ENCODE measurements at places on chromosomes 12 and 14.

- DNase-seq, result no peak
Observed at GRCh38 chr12:94326727-94327126, 132.9 kb downstream of the CEP83 start.

DNA sequence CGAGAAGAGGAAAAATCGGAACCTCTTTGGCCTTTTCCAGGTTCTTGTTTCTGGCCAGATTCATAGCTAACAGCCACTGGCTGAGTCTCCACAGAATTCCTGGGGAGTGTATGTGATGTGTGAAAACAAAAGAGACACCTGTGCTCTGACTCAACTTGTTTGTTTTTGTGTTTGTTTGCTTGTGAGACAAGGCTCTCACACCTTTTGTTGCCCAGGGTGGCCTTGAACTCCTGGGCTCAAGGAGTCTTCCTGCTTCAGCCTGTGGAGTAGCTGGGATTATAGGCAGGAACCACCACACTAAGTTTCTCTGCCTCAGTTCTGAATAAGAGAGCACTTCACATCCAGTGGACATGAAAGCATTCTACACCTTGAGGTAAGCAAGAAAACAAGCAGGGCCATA, 22.7 kb downstream of the MFAP5 start:
- no peak for DNase-seq

DNA sequence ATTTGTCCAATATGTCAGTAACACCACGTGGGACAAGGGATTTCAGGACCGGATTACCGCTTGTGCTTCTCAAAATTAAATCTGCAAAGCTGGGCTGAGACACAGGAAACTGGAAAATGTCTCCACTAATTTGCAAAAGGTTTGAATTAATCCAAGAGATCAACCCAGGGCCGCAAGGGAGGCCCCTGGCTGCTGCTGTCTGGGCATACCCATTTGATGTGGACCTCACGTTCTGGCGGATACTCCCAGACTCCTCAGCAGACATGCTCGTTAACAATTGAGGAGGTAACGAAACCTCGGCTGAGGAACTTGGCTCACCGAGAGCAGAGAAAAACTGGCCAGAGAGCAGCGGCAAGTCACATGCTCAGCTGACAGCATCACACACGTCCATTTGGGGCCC, 180.6 kb downstream of the SLC15A4 start:
- no peak for DNase-seq

GRCh38 chr12:9701380-9702154, 31.3 kb downstream of the CLECL1 start:
- no peak for DNase-seq

DNA sequence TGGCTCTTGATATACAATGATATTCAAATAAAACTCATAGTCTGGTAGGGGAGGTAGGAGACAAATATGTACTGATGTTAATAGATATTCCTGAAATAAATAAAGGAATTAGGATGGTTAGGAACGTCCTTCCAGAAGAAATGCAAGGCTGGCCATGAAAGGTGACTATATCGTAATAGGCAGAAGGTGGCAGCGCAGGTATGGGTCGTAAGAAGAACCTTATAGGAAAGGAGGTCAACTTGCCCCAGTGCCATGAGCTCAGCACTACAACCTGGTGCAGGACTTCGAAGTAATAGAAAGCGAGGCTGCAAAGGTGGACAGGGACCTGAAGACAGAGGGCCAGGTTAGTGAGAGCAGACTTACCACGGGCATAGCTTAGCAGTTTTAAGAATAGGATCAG, 55.3 kb upstream of the FGD4 start:
- DNase-seq, result no peak

DNA sequence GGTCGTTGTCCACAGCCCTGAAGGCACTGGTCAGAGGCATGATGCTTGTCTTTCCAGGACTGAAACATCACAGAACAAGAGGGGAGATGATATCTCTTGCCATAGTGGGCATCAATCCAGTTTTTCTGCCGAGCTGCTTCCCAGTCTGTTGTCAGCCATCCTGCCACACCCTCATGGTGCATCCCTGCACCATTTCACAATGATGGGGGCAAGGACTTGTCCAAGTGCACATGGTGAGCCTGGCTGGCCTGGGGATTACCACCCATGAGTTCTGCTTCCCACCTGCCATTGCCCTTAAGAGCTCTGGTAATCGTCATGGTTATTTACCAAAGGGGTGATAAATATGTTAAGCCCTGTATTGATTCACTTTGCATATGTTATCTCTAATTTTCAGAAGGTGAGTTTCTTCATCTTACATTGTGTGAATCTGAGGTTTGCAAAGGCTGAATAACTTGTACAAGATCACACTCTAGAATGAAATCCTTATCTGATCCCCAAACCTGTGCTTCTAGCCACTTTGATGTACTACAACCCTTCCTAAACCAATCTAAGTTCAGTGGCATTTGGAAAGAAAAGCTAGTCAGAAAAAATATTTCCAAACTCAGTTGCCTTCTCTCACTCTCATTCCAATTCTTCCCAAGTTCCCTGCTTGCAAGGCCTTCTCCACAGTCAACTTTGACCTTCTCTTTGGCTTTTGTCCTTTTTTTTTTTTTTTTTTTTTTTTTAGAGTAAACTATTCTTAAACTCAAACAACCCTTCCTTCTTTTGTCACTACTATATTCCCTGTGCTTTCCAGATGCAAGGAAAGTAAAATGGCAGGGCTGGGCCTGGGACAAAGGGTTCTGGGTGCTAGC, 2.3 kb downstream of the AVIL start:
- DNase-seq, result no peak

GRCh38 chr12:47838286-47838931, 18.7 kb upstream of the HDAC7 start:
- no peak for DNase-seq

GRCh38 chr14:70670992-70671651, 29.4 kb downstream of the TTC9 start:
- no peak for DNase-seq

DNA sequence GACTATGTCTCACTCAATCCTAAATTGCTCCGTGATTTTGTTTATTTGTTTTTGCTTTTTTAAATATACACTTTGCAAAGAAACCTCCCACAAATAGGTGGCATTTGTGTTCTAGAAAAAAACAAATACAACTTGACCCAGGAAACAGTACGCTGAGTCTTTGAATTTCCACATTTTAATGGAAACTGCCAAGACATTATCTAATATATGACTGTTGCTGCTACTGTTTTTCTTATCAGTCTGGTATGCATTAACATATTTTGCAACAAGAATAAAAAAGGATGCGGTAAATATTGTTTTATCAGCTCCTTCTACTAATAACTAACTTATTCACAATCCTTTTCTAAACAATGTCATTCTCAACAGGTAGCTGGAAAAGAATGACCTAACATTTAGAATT, 187.4 kb downstream of the LRIG3 start:
- DNase-seq, result no peak

DNA sequence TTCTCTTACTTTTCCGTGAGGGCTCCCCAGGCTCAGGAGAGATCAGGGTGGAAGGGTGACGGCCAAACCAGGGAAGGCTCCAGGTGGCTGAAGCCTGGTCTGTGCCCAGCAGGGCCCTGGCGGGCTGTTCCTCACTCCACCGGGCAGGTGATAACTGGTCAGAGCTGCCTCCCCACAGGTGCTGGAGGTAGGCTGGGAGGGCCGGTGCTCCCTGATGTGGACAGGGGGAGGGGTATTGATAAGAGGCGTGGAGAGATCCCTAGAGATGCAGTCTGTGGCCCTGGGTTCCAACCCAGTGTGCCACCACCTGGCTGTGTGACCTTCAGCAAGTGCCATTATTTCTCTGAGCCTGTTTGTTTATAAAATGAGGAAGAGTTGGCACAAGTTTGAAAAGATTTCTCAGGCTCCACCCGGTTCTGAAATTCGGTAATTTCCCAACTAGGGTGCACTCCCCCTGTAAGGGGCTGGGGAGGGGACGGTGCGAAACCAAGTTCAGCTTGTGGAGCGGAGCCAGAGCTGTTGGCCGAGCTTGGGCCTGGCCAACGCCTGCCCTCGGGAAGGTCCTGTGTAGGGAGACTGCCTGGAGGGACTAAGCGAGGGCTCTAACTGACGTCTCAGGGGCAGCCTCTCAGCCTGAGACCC, 1.0 kb upstream of the NR4A1 start:
- no peak for DNase-seq

DNA sequence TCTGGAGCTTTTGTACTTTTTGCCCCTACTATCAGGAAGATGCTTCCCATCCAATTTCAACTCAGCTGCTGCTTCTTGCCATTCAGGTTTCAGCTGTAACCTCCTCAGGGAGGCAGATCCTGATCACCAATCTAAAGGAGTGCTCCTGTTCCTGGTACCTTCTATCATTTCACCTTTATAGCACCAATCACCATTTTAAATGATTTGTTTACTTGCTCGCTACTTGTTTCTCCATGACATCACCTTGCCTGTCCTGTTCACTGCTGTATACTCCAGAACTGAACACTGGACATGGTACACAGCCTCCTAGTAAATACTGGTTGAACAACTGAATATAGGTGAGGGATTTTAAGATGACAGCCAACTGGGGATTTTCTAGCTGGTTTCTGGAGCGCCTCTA, 287.2 kb upstream of the DIO2 start:
- DNase-seq, result no peak

GRCh38 chr12:85831327-85831990, 4.8 kb downstream of the RASSF9 start:
- DNase-seq, result no peak

DNA sequence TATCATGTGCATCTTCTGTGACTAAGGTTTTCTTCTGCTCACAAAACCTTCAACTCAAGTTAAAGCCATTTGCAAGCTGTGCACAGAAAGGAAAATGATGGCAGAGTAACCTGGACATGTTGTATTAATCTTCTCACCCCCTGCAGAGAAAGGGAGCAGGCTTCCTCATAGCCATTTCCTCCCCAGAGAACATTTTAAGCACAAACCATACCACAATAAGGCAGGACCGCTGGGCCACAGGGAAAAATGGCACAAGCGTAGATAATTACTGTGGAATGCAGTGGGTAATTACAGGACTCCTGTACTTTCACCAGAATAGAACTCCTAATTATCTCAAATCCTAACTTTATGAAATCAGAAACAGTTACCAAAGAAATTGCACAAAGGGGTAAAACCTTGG, 215.7 kb downstream of the KIF21A start:
- DNase-seq, result no peak

Measured in GM12864 (cell line).